ENCODE measurements at places on chromosomes 16 and 17.

GRCh38 chr16:89047331-89048089 is 46.1 kb upstream of the ACSF3 start:
- DNase-seq: no peak

DNA sequence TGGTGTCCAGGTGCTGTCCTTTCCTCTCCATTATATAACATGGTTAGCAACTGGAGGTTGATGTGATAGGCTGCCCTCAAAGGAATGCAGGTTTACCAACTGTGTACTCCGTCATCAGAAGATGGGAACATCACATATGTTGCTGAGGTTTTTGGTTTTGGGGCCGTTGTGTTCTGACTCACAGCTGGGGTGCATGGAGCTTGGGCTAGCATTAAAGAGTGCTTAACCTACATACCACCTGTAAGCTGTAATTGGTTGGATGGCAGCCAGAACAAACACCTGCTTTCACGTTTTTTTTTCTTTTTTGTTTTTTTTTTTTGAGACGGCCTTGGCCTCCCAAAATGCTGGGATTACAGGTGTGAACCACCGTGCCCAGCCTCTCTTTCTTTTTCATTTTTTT is 20.9 kb downstream of the TMEM11 start:
- no peak for DNase-seq

DNA sequence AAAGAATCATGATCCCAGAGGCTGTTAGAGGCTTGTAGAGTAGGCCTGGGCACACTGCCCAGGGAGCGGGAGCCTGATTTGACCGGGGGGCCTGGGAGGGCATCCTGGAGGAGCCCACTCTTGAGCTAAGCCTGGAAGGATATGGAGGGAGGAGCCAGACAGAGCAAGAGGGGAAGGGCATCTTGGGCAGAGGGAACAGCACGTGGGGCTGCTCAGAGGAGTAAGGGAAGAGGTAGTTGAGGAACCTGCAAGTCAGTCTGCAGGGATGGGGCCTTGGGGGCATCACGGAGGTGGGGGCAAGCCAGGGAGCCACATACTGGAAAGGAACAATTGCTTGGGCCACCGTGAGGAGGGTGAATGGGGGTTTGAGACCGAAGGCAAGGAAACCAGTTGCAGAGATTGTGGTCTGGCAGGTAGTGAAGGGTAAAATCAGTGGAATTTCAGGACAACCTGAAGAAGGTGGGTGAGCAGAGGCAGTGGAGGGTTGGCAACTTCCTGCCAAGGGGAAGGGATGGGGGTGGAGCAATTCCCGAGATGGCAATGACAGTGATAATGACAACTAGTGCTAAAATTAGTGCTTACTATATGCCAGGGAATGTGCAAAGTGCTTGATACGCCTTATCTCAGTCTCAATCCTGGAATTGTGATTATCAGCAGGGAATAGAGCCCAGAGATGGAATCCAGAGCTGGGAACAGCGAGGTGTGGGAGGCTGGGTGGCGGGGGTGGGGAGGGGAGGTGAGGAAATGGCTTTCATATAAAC is 9.7 kb upstream of the RAI1 start:
- no peak for DNase-seq

GRCh38 chr16:48168075-48168474 is 12.3 kb upstream of the ABCC12 start:
- DNase-seq: no peak

DNA sequence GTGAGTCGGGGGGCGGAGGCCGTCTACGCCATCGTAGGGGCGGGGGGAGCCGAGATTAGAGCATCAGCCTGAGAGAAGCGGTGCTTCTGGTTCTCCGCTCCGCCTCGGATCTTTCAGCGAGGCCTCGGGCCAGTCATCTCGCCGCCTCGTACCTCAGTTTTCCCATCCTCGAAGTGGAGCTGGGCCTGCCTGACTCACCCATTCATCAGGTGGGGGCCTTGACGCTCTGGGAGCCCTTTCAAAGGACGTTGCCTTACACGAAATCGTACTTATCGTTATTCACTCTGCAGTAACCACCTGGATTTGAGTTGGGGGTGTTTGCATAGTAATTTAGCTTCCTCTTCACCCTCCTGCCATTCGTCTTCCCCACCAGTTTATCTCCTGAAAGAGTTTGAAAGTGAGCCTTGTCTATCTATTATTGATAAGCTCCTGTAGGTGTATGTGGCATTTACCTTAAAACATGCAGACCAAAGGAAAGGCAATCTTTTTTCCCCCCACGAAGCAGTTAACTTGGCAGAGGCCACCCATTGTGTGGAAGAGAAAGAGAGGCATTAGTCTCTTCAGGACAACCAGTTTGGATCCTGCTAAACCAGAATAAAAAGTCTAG is 674 bp downstream of the TAF15 start:
- DNase-seq: no peak

GRCh38 chr17:30333503-30334360 is at the start of gene TMIGD1:
TMIGD1 (minus strand) TSS chr17:30334057; CDS start chr17:30332133, 1,924 bp downstream.
- no peak for DNase-seq

Measured in stimulated activated CD8-positive, alpha-beta memory T cell treated with anti-CD3 and anti-CD28 coated beads, Interleukin-4, amount 100 ng/mL, for 1 hour (primary cell).